Kasumi-1 (cell line): ENCODE measurements at places on chromosomes 7 and 10.

GRCh38 chr7:142800699-142801260 lies 30.0 kb downstream of the PRSS2 start:
- DNase-seq = no peak

- no peak for DNase-seq
Measured at GRCh38 chr7:158264881-158265742, 322.5 kb downstream of the PTPRN2 start.

DNA sequence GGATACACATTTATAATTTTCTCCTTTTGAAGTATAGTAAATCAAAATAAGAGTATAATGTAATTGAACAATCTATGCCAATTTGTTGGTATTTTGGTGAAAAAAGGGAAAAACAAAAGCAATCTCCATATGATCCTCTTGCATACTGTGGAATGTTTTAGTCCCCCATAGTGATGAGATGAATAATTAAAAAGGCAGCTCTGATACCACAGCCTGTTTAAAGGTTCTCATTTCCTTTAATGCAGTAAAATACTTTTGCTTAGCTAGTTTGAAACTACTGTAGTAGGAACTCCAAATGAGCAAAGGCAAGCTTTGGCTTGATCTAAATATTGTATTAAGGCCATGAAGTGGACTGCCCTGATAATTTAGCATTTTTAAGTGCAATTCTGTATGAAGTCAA lies 77.6 kb downstream of the VTI1A start:
- DNase-seq = no peak

- no peak for DNase-seq
Measured at GRCh38 chr10:69747179-69747578, 54.5 kb upstream of the COL13A1 start.

DNA sequence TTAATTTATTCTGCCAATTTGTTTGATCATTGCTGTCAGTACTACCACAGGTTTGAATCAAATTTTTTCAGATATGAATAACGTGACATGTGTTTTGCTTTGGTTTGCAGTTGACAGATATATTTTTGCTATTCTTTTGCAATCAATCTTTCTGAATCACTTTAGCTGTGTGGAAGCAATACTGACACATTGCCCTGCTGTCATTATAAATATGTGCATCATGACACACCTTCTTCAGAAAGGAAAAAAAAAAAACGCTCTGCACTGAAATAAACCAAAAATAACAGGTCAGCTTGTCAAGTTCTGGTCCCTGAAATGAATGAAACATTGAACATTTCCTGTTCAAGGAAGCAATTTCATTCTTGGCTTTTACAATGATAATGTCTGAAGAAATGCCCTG lies 93.8 kb upstream of the FAM13C start:
- no peak for DNase-seq

GRCh38 chr10:130928306-130928705 lies 383.2 kb downstream of the TCERG1L start:
- DNase-seq = no peak

- DNase-seq = no peak
Measured at GRCh38 chr7:153454306-153454705, 597.9 kb upstream of the DPP6 start.

GRCh38 chr10:47364911-47365310 lies 16.7 kb downstream of the RBP3 start:
- DNase-seq = no peak

GRCh38 chr7:106462365-106462859 lies 177.6 kb upstream of the NAMPT start:
- peak; percentile 73 for DNase-seq
